Stimulated activated CD4-positive, alpha-beta T cell treated with anti-CD3 and anti-CD28 coated beads, Interleukin-15, amount 100 ng/mL, for 24 hours (primary cell): ENCODE measurements at places on chromosomes 4 and X.

DNA sequence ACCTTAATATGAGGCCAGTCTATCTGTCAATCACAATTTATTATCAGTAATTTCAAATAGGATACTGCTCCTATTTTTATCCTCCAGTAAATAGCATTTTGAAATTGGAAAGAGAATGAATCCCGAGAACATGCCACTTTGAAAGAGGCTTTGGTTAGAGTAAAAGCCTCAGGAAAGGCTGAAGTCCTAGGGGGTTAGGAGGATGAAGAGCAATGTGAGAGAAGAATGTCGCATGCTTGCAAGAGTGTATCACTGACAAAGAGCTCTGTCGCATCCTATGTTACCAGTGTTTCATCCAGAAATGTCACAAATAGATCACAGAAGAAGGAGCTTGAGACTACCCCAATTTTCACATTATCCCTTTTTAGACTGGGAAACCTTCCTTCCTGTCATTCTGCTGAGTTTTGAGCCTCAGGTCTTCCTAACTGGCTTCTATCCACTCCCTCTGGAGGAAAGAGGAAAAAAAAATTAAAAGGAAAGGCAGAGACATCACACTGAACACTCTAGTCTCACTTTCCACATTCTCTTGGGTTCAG is 39.8 kb downstream of the GPM6A start:
- DNase-seq, result no peak

DNA sequence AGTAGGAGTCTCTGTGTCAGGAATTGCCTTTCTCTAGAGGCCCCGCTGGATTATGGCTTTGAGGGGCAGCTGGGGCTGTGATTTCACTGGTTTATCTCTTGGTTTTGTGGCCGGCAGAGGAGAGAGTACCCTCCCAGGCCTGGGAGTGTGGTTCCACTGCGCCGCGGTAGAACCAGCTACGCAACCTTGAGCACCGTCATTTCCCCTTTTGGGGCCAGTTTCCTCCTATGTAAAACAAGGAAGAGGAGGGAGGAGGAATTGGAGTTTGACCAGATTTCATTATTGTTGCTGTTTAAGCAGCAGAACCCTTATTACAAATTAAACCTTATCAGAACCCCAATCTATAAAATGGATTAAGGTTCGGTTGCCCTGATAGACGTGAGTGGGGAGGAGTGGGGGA is 4.4 kb downstream of the SOX3 start:
- no peak for DNase-seq

DNA sequence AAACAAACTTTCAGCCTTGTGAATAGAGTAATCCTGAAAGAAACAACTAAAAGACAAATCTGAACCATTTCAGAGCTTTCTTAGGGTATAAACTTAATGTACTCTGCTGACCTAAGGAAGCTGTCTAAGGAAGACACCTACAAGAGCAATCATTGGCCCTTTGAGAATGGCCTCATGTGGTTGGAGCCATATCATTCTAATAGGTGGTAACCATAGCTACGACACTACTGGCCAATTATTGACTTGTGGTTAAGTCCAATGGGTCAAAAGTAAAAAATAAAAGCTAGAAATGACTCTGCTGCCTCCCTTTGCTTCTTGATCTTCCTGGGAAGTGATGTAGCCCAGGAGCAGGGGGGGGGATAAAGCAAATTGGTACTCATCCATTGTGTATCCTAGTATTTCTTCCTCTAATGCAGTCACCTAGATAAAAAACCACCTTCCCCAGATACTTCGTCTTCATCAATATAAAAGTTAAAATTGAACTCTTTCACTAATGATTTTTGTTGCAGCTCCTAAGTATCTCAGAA is 547.0 kb downstream of the ARAP2 start:
- no peak for DNase-seq

- DNase-seq, result no peak
Measured at GRCh38 chr4:70759126-70759525, 37.4 kb downstream of the RUFY3 start.

GRCh38 chr4:172596206-172596605 is 572.4 kb upstream of the GALNT7 start:
- no peak for DNase-seq

- DNase-seq, result no peak
Measured at GRCh38 chrX:2159861-2160260, 340.9 kb downstream of the DHRSX start.

DNA sequence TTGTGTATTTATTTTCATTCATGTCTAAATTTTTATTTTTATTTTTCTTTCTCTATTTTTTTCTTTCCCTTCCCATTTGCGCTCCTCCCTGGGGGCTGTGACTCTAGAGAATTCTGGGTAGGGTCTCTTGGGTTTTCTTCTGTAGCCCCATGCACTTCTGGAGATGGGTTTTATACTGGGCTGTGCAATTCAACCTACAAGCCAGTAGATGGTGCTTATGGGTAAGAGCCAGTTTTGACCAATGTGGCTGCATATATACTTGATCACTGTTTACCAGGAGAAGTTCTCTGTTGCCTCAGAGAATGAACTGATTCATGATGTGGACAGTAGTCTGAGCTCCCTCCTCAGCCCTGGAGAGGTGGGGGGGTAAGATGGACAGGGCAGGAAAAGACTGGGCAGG is 614.6 kb downstream of the PCDH19 start:
- DNase-seq, result no peak

DNA sequence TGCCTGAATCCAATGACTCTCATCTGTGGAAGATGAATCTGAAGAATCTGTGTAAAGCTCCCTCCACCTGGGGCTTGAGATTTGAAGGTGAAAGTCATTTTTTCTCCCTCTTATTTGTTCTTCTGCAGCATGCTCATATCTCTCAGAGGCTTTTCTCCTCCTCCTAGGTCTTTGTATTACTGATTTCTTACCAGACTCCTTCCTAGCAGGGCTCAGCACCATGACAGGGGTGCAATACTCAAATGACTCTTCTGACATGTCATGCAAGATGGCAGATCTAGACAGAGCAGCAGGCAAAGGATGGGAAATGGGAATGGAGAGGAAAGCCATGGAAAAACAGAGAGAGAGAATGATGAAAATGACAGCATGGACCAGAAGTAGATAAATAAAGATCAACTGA is 118.3 kb downstream of the TMA16 start:
- no peak for DNase-seq

- DNase-seq, result no peak
Measured at GRCh38 chr4:30828264-30828926, 108.2 kb downstream of the PCDH7 start.

DNA sequence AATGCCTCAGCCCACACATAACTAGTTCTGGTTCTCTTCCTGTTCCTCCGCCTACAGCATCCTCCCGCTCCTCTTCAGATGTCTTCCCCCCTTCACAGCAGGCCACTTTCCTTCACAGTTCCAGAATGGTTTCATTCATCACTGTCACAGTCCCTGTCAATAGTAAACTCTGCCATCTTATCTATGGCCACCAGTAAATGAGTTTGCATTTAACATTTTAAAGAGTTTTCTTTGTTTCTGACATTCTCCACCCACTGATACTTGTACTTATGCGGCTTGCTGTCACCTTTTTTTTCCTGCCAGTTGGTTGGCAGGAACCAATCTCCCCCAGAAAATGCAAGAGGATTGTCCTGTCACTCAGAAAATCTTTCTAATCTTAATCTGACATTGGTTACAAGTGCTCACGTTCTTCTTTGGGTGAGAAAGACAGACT is 114.1 kb downstream of the GLUD2 start:
- peak; percentile 43 for DNase-seq

DNA sequence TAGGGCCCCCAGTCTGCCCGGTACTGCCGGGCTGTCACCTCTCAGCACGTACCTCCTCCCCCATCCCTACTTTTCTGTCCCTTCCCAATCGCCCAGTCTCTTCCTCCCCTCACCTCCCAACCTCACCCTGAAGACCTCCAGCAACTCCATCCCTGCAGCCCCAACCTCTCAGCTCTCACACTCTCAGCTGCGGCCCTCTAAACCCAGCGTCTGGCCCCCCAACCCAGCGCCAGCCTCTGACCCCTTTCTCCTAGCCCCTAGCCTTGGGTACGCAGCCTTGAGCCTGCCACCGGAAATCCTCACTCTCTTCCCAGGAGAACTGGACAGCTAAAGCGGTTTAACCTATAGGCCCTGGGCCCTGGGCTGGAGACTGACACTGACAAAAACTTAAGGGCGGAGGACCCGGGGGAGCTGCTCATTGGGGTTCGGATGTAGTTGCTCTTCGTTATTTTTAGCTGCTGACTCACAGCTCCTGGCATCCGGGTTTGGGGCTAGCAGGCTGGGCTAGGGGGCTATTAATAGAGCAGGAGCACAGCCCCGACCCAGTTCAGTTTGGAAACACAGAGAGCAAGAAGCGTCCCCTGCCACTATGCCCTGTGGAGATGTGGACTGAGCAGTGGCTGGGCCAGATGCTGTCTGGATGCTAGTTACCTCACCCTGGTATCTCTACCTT is 9.6 kb upstream of the DLG3 start:
- no peak for DNase-seq

GRCh38 chr4:33494150-33494549 is 2750.2 kb downstream of the ARAP2 start:
- DNase-seq, result no peak

GRCh38 chr4:120844528-120844921 is 78.0 kb downstream of the PRDM5 start:
- peak; percentile 20 for DNase-seq

DNA sequence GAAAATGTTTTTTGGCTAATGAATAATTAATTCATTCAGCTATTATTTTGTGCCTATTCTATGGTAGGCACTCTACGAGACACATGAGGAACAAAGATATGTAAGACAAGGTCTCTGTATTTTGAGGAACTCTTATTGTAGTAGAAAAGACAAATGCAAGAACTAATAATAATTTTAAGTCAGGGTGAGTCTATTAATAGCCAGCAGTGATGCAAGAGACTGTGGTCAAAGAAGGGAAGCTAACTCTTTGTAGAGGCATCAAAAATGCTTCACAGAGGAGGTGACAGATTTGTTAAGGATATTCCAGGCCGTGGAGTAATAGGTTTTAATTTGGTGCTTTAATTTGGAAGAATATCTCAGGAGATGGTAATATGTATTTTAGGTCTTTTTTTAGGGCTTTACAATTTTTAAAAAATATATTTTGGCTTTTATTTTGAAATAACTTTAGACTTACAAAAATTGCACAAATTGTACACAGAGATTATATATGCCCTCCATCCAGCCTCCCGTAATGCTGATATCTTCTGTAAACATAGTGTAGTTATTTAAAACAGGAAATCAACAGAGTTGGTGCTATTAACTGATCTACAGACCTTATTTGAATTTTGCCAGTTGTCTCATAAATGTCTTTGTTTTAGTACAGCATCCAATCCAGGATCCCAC is 48.1 kb downstream of the DCLK2 start:
- DNase-seq, result no peak

DNA sequence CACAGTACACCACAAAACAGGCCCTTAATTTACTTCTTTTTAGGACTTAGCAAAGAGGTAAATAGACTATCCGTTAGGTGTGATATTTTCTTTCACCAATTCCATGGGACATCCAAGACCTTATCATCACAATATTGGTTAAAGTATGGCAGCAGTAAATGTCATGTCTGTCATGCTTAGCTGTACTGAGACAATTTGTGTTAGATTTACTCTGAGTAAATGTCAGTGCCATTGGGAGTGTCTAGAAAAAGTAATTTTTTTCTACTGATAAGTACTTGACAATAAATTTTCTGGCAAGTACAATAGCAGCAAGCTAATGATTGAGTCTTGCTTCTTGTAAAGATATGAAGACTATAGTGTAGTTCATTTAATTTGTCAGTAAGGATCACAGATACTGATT is 756.1 kb downstream of the FAM133A start:
- no peak for DNase-seq

DNA sequence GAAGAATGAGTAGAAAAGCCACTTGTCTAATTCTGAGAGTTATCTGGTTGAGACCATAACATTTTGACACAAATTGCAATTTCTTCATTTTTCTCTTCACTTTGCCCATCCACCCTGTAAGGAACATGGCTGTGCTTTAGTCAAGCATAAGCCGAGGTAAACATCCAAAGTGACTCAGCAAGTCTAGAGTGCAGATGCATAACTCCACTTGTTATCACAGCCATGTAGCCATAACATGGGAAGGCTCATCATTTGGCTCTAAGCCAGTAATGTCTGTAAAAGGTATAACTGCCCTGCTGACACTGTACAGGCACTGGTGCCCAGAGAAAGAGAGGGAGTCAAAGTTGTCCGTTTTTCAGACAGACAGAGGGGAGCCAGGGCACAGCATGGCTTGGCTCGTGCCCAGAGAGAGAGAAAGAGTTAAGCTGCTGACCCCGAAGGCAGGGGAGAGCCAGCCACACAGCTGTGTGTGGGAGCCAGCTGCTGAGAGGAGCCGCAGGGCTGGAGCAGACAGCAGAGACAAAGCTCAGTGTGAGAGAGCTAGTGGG is 76.9 kb upstream of the EXOC1L start:
- no peak for DNase-seq

DNA sequence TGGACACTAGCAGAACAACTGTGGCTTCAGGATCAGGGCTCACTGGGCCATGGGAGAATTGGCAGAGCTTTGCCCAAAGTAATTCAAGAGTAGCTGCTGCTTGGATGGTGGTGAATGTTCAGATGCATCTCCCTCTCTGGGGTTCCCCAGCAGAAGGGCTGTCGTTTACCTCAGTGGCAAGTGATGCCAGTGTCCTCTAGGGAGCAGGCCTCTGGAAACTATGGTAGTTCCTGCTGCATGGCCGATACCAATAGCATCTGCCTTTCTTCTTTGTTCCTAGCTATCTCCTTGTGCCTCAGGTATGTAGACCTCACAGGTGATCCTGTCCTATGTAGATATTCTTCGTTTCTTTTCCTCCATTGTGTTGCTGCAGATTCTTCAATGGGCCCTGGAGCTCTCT is 26.4 kb downstream of the HMGB2 start:
- DNase-seq, result no peak

DNA sequence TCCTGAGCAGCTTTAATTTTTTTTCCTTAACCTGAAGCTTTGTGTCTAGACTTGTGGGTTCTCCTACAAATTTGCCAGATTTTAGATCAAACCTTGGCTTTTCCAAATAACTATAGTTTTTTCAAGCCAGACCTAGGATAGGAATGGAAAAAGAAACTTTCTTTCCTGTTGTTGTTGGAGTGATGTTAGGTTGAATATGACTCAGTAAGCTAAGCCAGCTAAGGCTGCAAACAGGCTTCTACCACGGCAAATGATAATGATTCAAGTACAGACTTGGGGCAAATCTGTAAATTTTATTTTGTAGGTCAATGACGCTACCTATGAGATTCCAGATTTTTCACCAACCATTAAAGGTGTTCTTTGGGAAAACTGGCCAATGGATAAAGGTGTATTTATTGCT is 45.6 kb downstream of the WDR19 start:
- DNase-seq, result no peak

DNA sequence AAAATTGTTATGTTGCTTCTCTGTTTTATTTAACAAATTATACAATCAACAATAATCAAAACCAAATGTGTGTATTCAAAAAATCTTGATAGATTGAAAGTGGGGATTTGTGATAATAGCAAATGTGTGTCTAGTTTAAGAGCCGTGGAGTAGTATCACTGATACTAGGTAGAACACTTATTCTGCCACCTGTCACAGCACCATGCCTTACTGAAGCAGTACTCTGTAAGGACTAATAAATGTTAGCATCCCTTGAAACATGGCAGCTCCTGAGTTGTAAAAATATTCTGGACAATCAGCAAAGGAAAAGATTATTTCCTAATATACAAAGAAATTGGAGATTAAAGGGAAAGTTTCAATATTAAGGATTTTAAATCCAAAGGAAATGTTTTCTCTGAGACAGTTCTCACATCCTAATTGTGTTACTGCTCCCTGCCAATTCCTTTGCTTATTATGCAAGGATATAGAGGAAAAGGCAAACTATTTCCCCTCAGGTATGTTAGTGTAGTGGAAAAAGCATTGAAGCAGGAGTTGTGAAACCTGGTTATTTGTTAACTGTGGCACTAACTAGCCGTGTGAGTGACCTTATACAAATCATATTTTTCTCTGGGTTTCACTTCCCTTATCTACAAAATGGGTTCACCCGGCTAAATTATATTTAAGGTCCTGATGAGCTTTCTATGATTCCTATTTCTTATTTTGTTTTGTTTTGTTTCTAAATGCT is 303.1 kb downstream of the ARHGAP24 start:
- DNase-seq, result no peak
